ENCODE measurements at places on chromosomes 4 and X. TPM values are rescaled to one million over a fixed set of nuclear protein-coding genes. Genes with fewer than 3 reads are reported as not detected.

GRCh38 chr4:1518997-1519700 lies 112.9 kb upstream of the NKX1-1 start:
- peak; percentile 7 for DNase-seq

DNA sequence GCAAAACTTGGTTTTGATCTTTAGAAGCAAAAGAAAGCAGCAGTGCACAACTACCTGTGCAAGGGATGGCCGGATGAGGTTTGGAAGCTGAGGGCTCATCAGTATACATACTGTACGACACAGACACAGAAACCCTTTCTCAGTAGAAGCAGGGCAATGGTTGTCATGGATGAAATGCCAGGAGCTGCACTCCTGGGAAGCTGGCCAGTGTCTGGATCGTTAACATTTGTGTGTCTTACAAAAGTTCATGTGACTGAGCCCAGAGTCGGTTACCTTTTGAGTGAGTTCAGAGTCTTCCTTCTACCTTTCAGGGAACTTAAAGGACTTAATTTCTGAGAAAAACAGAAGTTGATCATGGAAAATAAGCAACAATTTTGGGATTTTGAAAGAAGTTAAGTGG lies 230.3 kb downstream of the APBB2 start:
- no peak for DNase-seq

DNA sequence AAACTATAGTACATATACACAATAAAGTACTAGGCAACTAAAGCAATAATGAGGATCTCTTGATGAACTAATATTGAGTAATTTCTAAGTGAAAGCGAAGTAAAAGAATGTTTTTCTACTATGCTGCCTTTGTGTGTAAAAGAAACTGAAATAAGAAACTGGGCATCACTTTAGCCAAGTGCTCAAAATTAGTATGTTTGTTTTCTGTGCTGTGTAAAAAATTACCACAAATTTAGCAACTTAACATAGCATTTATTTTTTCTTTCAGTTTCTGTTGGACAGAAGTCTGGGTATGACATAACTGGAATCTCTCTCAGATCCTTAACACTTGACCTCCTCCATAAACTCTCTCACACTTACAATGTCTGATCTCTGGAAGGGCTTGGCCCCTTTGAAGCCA lies 687.1 kb upstream of the MAGEB2 start:
- no peak for DNase-seq

GRCh38 chr4:48546336-48546735 lies 56.3 kb downstream of the ZAR1 start:
- peak; percentile 17 for DNase-seq

DNA sequence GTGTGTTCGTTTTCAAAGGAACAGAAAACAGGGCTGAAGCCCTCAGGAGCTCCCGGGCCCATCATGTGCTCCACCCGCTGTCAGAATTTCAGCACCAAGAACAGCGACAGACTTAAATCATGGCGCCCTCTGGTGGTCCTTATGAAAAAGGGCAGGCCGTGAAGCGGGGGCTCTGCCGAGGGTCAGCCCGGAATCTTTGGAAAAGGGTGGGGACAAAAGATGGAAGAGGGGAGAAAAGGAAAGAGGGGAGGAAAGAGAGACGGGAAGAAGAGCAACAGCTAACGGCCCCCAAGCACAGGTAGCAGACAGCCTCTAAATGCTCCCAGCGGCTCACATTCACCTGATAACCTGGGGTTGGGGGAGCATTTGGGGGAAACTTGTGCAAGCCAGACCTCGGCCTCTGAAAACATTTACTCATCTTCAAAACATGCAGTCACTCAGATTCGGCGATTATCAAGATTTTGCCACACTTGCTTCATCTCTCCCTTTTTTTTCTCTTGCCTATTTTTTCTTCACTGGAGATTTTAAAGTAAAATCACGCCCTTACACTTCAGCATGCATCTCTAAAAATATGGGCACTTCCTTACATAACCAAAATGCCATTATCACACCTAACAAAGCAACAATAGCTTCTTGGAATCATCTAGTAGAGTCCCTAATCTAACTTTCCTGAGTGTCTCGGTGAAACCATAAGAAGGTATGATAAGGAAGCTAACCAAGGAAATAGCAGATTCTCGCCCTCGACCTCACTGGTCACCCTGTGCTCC lies 28.1 kb upstream of the MAN2B2 start:
- DNase-seq: peak; percentile 51

- no peak for DNase-seq
These were observed 173.4 kb upstream of the JADE1 start for GRCh38 chr4:128635955-128636560.

GRCh38 chr4:15736514-15737050 lies 33.7 kb downstream of the BST1 start:
- DNase-seq: no peak

DNA sequence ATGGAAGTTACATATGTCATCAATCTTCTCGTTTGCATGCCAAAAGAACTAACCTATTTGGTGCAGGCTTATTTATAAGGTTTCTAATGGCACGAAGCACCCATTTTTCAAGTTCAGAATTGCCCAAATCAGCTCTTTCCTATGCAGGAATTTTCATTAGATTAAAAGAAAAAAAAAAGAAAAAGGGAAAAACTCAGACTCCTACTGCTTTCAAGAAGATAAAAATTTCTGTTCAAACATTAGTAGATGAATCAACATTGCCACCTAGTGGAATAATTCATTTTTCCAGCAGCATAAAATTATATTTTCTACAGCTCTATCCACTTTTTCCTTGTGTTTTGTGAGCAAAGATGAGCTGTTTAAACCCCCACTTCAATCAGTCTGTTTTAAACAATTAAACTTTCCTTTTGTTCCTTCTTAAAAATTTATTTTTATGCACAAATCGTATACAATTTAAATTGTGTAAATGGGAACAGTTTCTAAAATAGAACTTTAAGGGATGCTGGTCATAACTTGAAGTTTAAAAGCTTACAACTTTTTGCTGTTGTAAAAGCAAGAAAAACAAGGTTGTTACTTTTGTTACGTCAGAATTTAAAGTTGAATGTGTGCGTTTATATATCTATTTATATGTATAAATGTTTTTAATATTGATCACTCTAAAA lies 309.9 kb downstream of the ARAP2 start:
- no peak for DNase-seq

DNA sequence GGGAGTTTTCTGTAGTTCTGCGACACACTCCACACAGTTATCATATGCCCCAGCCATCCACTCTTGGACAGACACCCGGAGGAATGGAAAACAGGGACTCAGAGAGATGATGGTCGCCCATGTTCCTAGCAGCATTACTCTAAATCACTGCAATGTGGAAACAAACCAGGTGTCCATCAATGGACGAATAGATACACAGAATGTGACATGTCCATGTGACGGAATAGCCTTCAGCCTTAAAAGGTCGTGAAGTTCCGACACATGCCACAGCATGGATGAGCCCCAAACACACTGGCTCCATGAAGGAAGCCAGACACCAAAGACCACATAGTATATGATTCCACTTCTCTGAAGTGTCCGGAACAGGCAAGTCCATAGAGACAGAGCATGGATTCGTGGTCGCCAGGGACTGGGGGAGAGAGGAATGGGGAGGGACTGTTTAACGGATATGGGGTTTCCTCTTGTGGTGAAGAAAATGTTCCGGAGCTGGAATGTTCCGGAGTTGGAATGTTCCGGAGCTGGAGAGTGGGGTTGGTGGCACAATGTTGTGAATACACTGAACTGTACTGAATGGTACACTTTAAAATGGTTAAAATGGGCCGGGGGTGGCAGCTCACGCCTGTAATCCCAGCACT lies 28.7 kb upstream of the AFAP1 start:
- no peak for DNase-seq

GRCh38 chrX:135213200-135213844 lies 38.5 kb upstream of the ETDA start:
- DNase-seq: no peak

DNA sequence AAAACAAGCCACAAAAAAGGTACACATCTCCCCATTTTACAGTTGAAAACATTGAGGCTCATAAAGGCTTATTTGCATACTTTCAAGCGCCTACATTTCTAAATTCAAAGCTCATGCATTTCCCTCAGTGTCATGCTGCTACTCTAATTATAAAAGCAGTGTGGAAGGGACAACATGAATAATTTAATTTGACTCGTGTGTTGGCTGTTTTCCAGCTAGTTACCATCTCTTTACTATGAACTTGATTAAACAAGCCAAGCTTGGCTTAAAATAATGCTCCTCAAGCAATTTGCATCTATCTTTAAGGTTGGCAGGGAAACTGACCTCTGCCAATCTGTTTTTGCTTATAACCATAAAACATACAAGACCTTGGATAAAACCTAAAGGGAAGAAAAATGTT lies 252.5 kb upstream of the NEIL3 start:
- no peak for DNase-seq

GRCh38 chrX:39499996-39500395 lies 597.8 kb downstream of the BCOR start:
- no peak for DNase-seq

GRCh38 chr4:7073526-7074390 lies 5.9 kb upstream of the GRPEL1 start:
- no peak for DNase-seq

DNA sequence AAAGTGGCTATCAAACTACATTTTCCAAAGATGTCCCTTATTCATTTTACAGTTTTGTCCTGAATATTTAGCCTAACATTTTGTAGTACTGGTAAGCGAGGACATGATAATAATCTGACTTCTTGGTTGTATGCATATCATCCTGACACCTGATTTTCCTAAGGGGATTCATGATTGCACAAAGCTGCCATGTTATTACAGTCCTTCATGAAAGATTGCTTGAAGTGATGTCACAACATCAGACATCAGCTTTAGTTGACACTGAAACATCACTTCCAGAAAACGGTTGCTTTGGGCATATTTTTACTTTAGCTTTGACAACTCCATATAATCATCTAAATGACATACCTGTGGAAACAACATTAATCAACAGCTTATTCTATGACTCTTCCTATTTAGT lies 188.7 kb upstream of the PABPC4L start:
- no peak for DNase-seq

DNA sequence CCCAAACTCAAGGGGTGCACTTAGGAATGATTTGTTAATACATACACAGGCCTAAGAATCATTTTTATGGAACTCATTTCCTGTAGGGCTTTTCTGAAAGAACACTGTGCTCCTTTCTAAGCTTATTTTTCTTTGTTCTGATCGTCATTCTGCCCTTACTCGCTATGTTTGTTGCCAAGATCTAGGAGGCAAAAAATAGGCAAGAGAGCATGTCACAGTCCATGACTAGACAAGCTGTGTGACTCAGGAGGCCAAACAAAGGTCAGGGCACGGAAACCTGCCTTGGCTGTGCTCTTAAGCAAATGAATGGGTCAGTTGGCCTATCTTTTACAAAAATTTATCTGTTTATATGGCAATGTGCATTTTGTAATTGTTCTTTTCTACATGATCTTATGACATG lies 42.5 kb upstream of the C1GALT1C1 start:
- peak; percentile 40 for DNase-seq

- DNase-seq: no peak
These were observed 602.8 kb upstream of the EPHA5 start for GRCh38 chr4:66273110-66273509.

- DNase-seq: no peak
These were observed 11.7 kb downstream of the C1GALT1C1 start for GRCh38 chrX:120617996-120618630.

DNA sequence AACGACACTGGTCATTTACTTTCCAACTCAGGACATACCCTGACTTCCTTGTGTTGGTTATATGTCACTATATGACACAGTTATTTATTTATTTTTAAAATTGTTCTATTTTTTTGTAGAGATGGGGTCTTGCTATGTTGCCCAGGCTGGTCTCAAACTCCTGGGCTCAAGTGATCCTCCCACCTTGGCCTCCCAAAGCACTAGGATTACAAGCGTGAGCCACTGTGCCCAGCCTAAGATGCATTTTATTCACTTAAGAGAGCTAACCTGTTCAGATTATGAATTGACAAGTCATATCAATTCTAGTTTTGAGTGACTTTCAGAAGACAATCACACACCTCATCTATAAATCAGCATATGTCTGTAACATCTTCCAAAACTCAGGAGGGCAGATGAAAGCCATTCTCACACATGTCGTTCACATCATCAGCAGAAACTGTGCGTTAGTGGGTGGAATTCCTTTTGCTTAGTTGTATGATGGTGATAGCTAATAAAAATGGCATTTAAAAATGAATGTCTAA lies 9.4 kb upstream of the RHOH start:
- no peak for DNase-seq

DNA sequence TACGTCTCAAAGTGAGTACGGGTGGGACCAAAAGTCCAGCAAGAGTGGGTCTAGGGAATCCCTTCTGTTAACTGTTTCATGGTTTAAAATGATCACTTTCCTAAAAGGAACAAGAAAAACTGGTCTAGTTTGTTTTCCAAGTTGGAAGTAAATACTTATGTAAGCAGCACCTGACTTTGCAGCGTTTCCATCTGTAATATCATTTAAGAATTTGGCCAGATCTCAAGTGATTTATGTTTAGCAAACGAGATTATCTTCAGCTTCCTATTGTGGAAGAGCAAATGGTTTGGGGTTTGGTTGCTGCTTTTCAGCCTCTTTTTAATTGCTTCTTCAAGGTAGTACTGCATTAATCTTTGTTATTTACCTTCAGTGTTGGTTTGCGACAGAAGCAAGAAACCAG lies 50.4 kb downstream of the FHIP1A start:
- DNase-seq: no peak

DNA sequence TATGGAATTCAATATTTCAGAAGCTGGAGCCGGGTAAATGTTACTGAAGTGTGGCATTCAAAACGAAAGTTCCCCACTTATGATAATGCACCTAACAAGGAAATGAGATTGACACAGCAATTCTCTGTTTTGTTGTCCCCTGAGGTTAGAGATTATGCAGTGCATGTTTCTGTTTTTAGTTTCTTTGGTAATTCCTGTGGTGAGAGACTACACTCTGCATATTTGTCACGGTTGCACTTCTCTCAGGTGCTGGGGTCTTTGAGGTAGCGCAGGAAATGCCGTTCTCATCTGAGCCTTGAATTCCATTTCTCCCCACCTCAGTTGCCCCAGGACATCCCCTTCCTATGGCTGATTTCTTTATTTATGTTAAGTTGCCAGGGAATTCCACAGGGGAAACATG lies 15.3 kb upstream of the BEND4 start:
- no peak for DNase-seq

The CRMP1 gene
- polyA plus RNA-seq: 3.6 TPM

The ZNF157 gene
- 0.57 TPM for polyA plus RNA-seq

The ADAMTS3 gene
- 2.8 TPM for polyA plus RNA-seq

The ELK1 gene
- 79.5 TPM for polyA plus RNA-seq

The TBC1D9 gene
- polyA plus RNA-seq: 24.0 TPM

The CENPVL2 gene
- not detected for polyA plus RNA-seq

The SPANXN3 gene
- not detected for polyA plus RNA-seq

The QDPR gene
- 49.9 TPM for polyA plus RNA-seq

The MAGEA2 gene
- polyA plus RNA-seq: not detected

The MEPE gene
- not detected for polyA plus RNA-seq

The DDX60 gene
- 15.5 TPM for polyA plus RNA-seq

All from ovary (tissue), 10 donors.